ENCODE measurements at places on chromosomes 1 and 21.
A peak's percentile ranks its signal among the peaks of the same experiment; 100 is the strongest.

GRCh38 chr1:10507111-10507879, 32.5 kb downstream of the PEX14 start:
- peak; percentile 85 for DNase-seq

- no peak for DNase-seq
These were observed 3.2 kb upstream of the TNFSF4 start for GRCh38 chr1:173210283-173210682.

- DNase-seq, result no peak
These were observed 129.3 kb upstream of the VAMP3 start for GRCh38 chr1:7641587-7642417.

- no peak for DNase-seq
These were observed 560.5 kb upstream of the NR5A2 start for GRCh38 chr1:199466961-199467360.

DNA sequence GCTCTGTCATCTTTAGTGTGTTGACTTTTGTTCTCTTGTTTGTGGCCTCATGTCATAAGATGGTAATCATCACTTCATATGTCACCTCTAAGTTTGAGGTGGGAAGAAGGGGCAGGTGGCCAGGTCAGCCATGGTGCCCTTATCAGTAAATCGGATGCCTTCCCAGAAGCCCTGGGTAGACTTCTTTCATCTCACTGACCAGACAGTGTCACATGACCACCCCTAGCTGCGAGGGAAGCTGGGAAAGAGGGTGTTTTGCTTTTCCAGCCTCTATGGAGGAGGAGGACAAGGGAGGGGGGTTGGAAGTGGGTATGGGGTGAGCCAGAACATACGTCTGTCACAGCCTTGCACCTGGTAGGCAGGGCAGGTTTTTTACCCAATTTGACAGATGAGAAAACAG, 28.6 kb downstream of the TNFRSF1B start:
- no peak for DNase-seq
